ENCODE measurements at places on chromosomes 6 and 20. TPM values are rescaled to one million over a fixed set of nuclear protein-coding genes. Genes with fewer than 3 reads are reported as not detected.

The DCDC2 gene
- 0.08 TPM for total RNA-seq

The SS18L1 gene
- total RNA-seq, result 8.0 TPM

The LSM2 gene
- total RNA-seq, result 24.0 TPM

The OR2B6 gene
- total RNA-seq, result not detected

The COL9A1 gene
- 2.6 TPM for total RNA-seq

The C20orf202 gene
- total RNA-seq, result 0.13 TPM

The RIPOR3 gene
- 3.4 TPM for total RNA-seq

The ALDH8A1 gene
- total RNA-seq, result 0.57 TPM

DNA sequence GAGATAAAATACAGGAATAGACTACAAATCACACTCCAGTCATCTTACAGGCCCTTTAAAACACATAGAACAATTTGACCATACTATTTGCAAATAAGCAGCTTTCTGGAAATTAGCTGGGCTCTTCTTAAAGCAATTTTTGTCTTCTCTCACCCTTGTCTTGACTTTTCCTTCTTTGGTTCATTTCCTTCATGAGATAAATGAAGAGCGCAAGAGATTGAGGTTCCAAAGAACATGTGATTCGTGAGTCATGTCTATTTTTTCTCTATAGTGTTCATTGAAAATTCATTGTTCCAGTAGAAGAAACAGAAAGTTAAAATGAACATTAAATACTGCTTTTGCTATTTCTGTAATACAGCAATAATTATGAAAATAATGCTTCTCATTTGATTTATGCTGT is 33.9 kb downstream of the PRDM1 start:
- DNase-seq, result no peak

GRCh38 chr6:137700751-137701477 is 166.1 kb upstream of the TNFAIP3 start:
- DNase-seq, result no peak

DNA sequence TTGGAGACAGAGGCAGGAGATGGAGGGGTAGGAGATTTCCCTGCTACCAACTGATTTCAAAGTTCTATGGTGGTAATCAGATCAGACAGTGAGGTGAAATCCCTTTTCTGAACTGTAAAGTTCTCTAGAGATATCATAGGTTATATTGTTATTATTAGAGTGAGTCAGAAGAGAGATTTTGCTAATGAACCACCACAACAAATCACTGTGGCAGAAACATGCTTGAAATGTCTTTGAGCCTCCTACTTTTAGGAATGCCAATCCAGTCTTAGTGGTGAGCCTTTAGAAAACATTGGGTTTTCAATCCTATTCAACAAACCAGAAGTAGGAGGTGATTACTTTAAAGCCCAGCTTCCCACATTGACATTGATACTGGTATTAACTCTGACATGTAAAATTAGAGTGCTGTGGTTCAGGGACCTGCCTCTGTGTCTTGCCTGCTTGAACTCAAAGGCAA is 136.7 kb upstream of the CNR1 start:
- no peak for DNase-seq

DNA sequence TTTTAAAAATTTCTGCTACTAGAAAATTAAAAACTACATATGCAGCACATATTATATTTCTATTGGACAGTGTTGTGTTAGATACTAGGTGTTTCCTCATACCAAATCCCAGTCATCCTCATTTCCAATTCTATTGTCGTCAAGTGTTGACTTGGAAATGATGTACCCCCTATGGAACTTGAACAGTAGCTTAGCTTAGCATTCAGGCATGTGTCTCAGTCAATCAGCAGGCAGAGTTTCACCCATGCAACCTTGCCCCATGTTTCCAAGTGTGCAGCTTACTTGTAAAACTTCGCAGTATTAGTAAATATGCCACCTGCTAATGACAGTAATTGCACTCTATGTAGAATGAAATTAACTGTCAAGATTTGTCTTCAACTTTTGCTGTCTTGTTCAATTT is 59.5 kb downstream of the SAMD3 start:
- no peak for DNase-seq

DNA sequence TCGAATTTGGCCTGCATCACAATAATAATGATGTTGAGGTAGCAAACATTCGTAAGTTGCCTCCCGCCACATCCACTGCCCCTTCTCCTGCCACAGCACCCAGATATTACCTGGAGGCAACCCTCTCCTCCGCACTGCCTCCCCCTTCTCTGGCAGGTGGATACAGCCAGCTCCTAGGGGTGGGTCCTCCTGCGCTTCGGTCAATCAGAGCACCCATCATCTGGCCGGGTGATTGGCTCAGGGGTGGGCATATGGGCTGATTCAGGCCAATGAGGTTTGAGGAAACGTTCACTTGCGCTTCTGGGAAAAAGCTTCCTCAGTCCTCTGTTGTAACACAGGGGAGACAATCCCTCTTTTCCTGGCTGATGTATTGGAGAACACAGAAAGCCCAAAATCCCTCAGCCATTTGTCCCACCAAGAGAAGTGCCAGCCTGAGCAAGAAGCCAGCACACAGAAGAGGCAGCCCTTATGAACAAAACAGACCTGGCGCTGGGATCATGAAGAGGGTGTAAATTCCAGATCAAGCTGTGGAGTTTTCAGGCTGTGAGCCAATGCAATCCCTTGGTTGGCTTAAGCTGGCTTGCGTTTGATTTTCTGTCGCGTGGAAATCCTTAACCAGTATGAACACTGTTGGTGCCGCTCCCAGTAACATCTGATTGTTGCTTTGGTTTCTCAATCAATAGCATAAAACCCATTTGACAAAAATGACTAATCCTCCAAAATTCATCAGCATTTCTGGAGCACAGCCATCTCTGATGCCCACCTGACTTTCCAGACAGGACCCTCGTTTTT is 82.2 kb downstream of the PRDM1 start:
- DNase-seq, result no peak

GRCh38 chr6:161694995-161695394 is 421.1 kb upstream of the AGPAT4 start:
- DNase-seq, result no peak

DNA sequence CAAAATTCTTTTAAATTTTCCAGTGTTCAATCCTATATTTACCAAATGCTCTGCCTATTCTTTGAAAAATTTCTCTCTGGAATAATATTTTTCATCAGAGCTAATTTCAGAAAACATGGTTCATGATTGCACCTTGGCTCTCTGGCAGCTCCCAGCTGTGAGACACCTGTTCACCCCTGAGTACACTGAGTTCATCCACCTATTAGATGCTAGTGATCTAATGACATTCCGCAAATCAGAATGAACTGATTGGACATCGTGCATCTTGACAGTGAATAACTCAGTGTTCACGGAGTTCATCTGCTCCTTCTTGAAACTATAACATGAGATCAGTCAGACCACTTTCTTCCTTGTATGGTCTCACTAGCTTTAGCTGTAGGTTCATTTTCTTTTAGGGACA is 3.9 kb upstream of the SHPRH start:
- no peak for DNase-seq

- DNase-seq, result no peak
These were observed 16.8 kb downstream of the PHACTR2 start for GRCh38 chr6:143694560-143694959.

DNA sequence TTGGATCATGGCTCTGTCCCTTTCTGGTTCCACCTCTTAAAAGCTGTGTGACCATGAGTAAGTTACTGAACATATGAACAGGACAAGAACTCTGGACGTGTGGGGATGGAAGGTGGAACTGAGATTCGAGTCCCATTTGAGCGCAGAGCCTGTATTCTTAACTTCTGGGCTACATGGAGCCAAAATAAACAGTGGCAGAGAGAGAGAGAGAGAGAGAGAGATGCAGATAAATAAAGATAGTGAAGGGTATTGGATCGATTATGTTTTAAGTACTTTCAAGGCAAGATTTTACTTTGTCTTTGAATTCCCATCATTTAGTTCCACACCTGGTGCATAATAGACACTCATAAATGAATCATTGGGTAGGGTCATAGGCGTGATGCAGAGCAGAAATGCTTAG is 39.7 kb downstream of the SLC35D3 start:
- DNase-seq, result no peak

DNA sequence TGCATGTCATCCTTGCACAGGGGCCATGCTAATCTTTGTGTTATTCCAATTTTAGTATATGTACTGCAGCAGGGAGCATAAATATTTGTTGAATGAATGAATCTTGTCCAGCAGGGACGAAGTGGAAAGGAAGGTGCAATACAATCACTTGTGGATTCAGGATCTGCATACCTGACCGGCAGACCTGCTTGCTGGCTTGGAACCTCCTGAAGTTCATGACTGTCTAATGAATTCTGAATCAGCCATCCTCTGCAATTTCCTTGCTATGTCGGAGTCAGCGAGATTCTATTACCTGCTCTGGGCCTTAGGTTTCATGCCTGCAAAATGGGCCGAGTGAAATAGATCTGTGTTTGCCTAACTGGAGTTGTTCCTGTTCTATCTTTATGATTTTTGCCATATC is 17.4 kb upstream of the NCOA3 start:
- DNase-seq, result no peak

DNA sequence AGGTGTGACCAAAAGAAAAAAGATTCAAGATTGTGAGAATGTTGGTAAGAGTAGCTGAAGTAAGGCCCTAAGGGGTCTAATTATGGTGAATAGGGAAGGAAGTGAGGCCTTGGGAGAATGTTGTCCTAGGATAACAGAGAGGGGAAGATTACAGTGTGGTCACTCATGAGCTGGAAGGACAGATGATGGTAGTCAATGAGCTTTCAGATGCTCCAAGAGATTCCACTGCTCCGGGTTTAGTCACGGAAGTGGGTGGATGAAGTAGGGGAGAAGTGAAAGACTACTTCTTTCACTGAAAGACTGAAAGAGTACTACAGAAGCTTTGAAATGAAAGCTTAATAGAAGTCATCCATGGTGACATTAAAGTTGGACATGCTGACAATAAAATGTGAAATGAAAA is 108.5 kb downstream of the MMS22L start:
- no peak for DNase-seq

GRCh38 chr20:15155848-15156401 is 818.5 kb upstream of the FLRT3 start:
- no peak for DNase-seq

- no peak for DNase-seq
These were observed 441.3 kb downstream of the TFAP2B start for GRCh38 chr6:51260003-51260402.

DNA sequence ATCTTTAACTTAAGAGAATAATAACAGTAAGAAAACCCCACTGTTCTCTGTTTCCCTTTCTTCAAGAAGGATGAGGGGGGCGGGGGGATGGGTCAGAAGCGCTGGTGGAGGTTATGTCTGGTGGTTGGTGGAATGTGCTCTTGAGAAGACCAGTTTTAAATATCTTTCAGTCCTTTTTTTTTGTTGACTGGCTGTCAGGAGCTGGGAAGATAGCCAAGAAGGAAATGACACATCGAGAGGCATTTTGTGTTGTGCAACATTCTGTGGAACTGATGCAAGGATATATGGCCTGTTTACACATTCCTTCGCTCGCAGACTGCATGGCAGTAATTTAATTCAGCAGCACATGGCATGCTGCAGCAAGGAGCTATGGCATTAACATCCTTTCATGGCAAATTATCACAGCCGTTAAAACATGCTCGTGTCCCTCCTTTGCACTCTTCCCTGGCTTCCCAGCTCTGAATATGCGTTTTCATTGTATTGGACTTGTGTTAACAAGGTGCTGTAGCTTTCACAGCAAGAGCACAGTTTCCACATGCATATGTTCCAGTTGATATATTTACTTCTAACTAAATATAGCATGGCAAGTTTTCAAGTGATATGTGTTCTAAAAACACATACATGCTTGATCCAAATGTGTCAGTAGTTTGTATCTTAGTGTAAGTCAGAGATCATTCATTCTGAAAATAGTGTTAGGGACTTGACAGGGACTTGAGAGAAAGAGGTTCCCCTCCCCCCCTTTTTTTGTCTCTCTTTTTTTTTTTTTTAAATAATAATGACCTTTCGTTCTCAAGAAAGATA is 68.2 kb upstream of the SUPT3H start:
- peak; percentile 80 for DNase-seq

- no peak for DNase-seq
These were observed 3.5 kb upstream of the MYT1 start for GRCh38 chr20:64160526-64161355.

GRCh38 chr6:52641826-52642225 is 29.1 kb upstream of the TMEM14A start:
- DNase-seq, result no peak

- no peak for DNase-seq
These were observed 18.6 kb downstream of the FAM83B start for GRCh38 chr6:54865091-54865631.
